Lower leg skin (tissue), 4 donors: ENCODE measurements at places on chromosomes 4 and X.

GRCh38 chrX:19563327-19563726 is 48.0 kb upstream of the MAP3K15 start:
- no peak for DNase-seq

DNA sequence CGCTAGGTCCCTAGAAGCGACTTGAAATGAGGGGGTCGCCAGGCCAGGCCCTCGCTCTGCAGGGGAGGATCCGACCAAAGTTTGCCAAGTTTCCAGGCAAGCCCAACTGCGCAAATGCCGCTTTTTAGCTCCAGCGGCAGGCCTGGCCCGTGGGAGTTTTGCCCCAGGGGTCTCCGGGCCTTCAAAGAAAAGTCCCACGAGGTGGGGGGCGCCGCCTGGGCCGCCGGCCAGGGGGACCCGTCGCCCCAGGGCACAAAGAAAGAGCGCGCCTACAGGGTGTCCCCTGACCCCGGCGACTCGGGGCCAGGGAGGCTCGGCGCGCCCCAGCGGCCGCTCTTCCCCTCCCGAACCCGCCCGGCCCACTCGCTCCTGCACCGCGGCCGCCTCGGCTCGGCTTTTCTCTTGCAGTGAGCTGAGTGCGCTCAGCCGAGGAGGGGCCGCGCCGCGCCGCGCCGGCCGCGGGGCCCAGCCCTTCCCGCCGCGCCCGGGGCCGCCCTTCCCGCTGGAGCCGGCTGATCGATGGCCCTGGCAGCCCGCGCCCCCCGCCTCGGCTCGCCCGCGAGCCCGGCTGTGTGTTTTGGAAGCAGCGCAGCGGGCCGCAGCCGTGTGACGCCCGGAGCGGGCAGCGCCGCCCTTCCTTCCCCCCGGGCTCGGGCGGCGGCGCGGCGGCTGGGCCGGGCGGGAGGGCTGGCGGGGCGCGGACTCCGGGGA is 754 bp upstream of the KLF3 start:
- DNase-seq: no peak

DNA sequence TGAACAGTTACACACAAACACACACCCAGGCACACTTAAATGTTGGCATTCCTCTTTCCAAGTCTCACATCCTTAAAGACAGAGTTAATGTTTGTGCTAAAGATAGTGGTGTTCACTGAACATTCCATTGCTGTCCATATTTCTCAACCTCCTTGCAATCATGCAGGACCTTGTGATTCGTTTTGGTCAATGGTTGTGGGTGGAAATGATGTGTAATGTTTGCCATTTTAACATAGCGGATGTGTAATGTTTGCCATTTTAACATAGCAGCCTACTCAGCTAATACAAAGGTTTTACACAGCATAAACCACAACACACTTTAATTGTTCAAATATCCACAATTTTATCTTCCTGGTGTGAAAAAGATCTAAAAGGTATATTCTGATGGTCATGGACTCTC is 93.9 kb downstream of the CEP44 start:
- no peak for DNase-seq

GRCh38 chr4:154953691-154954090 is 172.6 kb downstream of the RBM46 start:
- DNase-seq: no peak

GRCh38 chr4:153611679-153612078 is 72.4 kb upstream of the TLR2 start:
- no peak for DNase-seq

DNA sequence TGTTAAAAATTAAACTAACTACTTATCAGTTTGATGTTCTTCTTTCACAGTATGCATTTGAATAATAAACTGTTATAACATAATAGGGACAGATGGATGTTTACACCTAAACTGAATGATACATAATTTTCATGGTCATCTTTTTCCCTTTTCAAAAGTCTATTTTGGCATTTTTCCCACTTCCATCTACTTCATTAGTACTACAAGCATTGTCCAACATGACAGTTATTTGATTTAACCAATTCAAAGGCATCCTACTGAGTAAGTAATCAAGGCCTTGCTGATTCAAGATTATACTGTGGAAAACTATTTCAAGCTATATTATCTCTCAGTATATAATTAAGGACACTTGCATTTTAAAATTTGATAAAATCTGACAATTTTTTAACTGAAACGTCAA is 212.9 kb downstream of the FAT4 start:
- no peak for DNase-seq

GRCh38 chr4:169604903-169605331 is 7.5 kb downstream of the NEK1 start:
- no peak for DNase-seq

GRCh38 chrX:123685232-123685631 is 47.6 kb downstream of the THOC2 start:
- no peak for DNase-seq

GRCh38 chr4:55682295-55682694 is 46.2 kb upstream of the NMU start:
- DNase-seq: no peak

DNA sequence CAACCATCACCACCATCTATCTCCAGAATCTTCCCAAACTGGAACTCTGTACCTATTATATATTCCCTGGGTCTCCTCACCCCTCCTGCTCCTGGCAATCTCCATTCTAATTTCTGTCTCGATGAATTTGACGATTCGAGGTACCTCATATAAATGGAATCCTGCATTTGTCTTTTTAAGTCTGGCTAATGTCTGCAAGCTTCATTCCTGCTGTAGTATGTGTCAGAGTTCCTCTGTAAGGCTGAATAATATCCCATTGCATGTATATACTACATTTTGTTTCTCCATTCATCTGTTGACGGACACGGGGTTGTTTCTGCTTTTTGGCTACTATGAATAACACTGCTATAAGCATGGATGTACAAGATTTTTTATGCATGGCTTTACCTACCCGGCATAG is 19.5 kb downstream of the PRKG2 start:
- no peak for DNase-seq

GRCh38 chrX:133380711-133381619 is 34.3 kb downstream of the GPC4 start:
- no peak for DNase-seq

DNA sequence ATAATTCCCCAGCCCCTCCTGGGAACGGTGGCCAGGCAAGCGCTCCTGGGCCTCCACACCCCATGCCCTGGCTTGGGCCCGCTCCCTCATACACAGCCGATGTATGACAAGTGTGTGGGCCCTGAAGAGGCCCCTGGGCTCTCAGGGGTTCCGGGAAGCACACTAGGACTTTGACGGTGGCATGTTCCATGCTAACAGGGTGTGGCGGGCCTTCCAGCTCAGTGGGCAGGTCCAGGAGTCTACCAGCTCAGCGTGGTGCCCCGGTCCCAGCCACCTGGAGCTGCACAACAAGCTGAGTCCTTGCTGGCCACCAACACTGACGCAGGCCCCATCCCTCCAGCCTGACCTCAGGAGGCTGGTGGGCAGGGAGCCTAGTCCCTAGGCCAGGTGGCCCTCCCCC is 24.4 kb upstream of the HMX1 start:
- DNase-seq: no peak

DNA sequence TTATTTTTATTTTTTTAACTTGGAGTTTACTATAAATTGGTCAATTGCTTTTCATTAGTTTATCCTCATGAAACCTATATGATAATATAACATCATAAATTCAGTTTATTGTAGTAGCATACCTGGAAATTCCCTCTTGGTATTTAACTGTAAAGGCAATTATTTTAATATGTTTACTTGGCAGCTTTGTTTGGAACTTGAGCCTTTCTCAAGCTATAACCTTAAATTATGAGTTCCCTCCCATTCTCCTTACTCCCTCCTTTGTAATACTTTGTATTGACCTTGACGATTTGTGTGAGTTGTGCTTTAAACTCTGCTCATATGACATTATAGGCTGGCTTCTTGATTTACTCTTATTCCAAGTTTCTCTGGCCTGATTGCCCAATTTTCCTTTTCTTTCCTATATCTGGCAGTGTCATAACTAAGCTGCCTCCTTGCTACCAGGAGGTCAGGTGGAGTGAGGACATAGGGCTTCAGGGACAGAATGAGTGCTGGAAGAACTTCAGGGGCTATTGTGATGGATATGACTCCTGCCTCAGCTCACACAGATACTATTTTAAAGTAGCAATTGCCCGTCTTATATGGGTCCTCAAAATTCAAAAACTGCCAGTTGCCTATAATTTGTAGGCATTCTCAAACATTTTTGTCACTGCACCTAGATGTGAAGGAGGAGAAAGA is 77.7 kb downstream of the RAP1GDS1 start:
- DNase-seq: no peak

DNA sequence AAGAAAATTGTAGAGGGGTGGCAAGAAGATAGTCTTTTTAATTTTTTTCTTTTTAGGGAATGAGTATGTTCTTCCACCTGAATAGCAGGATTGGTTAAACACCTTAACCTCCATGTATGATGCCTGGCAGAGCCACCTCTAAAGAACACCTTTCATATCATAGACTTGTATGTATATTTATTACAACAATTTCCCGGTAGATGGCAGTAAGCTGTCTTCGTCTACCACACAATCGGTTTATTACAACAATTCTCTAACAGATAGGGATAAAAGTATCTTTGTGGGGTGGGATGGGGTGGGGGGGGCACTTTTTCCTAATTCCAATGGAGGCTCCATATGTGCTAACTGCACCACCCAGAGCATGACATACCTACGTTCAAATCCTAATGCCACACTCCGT is 255.5 kb downstream of the LDB2 start:
- DNase-seq: no peak

- DNase-seq: no peak
These were observed 26.5 kb downstream of the HAND2 start for GRCh38 chr4:173503330-173504180.

GRCh38 chr4:168451744-168452390 is 28.4 kb downstream of the DDX60L start:
- DNase-seq: no peak

DNA sequence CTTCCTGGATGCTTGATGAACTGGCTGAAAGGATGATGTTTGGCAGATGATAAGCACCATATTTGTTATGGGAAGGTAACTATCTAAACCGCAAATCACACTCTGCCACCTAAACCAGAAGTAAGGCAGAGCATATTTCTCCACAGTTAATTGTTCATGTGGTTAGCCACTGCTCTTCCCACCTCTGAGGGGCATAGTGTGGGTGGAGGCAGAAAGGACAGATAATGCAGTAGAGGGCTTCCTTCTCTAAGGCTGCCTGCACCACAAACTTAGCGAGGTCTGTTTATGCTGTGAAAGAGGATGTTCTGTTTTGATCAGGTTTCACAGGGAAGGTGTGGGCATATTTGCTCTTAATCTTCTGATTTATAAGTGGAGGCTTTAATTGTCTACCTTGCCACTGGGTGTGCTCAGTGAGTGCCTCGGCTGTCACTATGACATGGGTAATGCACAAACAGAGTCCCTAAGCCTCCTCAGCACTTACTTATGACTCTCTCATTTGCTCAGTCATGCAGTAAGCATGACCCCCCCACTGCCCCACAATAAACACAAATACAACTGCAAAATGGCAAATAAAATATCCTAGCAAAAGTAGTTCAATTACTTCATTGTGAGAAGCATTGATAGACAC is 401.0 kb downstream of the TMA16 start:
- DNase-seq: no peak

GRCh38 chr4:94447754-94448411 is 3.9 kb upstream of the PDLIM5 start:
- DNase-seq: no peak

- no peak for DNase-seq
These were observed 1047.7 kb upstream of the GRID2 start for GRCh38 chr4:91256043-91256442.

DNA sequence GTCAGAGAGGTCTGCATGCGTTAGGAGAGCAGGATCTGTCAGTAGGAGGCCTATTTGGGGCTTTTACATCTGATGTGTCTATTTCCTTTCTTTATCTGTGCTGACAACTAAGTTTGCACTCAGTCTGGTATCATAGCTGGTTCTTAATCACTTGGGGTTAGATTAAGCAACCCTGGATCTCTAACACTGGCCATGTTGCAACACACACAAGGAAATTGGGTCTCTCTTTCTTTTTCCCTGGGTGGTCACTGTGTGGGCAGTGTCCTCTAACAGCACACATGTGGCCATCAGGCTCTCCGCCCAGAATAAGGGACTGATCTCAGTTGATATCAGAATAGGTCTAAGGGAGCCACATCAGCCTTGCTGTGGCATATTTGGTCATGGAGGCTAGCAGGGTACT is 38.9 kb downstream of the IGFBP7 start:
- DNase-seq: peak; percentile 48

- no peak for DNase-seq
These were observed 6.9 kb upstream of the VEGFC start for GRCh38 chr4:176799653-176800052.

DNA sequence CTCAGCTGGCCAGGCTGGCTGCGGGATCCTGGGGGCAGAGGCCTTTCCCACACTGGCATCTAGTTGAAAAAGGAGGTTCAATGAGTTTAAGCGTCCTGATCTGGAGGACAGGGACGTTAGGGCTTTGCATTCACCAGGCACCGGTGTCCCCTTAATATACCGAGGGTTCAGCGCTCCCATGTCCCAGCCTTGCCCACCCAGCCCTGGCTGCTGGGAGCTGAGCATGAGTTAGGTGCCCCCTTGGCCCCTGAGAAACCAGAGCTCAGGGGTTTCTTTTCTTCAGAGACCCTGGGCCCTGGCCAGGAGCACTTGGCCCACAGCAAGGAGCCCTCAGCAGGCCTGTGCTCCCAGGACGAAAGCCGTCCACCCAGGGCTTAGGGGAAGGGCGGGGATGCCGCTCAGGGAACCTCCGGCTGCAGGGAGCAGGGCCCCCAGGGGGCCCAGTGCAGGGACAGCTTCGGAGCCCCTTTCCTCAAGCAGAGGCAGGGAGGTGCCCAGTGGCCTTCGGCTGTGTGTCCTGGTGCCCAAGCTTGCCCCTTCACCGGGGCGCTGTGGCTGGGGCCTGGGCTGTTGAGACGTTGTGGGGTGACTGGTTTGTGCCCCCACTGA is 20.9 kb upstream of the DUSP9 start:
- no peak for DNase-seq

- DNase-seq: no peak
These were observed 39.6 kb downstream of the ZNF827 start for GRCh38 chr4:145898926-145899531.

DNA sequence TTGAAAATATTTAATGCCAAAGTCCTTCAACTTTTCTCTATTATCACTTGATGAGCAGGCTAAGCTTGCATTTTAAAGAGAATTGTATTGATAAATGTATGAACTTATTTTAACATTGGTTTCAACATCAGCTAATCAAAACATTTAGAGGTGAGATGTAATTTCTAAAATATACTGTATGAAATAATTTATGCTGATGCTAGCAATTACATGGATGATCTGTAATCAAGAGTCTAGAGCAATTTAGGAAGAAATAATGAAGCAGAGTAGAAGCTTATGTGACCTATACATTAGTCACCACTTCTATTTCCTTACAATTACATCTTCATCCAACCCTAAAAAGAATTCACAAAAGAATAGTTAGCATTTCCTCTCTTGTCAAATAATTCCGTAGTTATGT is 226.8 kb downstream of the KLHL4 start:
- no peak for DNase-seq

GRCh38 chrX:100946299-100946927 is 17.7 kb upstream of the XKRX start:
- no peak for DNase-seq
